ENCODE measurements at places on chromosomes 6 and 20. TPM values are rescaled to one million over a fixed set of nuclear protein-coding genes. Genes with fewer than 3 reads are reported as not detected.

HLA-G gene
- not detected for total RNA-seq

ULBP2 gene
- 2.5 TPM for total RNA-seq

DOK5 gene
- total RNA-seq: 27.5 TPM

ANGPT4 gene
- not detected for total RNA-seq

THEMIS gene
- not detected for total RNA-seq

B4GALT5 gene
- total RNA-seq: 21.8 TPM

CLPSL1 gene
- total RNA-seq: not detected

SMIM8 gene
- total RNA-seq: 4.5 TPM

CCM2L gene
- total RNA-seq: not detected

GPR6 gene
- total RNA-seq: not detected

NDUFAF5 gene
- total RNA-seq: 10.9 TPM

FAM217A gene
- total RNA-seq: not detected

BTN1A1 gene
- total RNA-seq: not detected

KCNG1 gene
- 15.2 TPM for total RNA-seq

ELOVL2 gene
- under 0.01 TPM for total RNA-seq

LTB gene
- total RNA-seq: not detected

HEY2 gene
- not detected for total RNA-seq

TDP2 gene
- total RNA-seq: 42.7 TPM

Data from smooth muscle cell of trachea (primary cell).